ENCODE measurements at places on chromosomes 13 and 19.

DNA sequence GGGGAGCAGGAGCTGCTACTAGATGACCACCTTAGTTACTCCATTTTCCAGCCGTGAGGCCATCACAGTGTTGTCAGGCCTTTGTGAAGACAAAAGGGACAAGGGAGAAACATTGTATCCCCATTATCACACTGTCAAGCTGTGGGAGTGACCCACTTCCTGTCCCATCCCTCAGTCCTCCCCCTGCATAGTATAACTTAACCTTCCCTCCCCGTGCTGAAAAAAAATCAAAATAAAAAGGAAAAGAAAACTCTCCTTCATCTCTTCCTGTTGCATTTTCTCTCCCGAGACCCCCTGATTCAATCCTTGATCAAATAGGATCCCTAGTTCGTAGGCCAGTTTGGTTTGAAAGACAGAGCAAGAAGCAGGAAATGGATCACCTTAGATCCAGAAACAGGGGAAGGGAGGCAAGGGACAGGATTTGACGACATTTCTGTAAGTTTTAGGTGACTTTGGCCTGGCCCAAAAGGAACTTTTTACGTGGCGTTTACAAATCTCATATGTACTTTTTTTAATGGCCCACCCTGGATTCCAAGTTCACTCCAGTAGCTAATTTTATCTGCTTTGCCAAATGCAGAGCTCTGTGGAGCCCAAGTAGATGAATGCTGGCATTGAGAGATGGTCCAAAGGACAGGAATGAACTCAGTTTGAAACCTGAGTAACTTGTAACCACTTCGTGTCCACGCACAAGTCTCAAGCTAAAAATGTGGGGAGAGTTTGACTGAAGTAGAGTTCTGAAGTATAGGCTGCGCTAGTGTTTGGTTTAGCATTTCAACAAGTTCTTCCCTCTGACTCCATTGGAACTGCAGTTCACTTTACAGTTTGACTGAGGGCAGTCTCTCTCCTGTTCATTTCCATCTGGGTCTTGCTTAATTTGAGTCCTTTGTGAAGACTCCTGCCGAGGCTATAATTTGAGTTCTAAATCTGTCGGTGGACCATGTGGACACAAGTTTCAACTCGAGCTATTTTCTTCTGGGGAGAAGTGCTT, 16.6 kb upstream of the GATAD2A start:
- DNase-seq, result no peak

GRCh38 chr13:60143775-60144174, 20.0 kb downstream of the DIAPH3 start:
- no peak for DNase-seq

DNA sequence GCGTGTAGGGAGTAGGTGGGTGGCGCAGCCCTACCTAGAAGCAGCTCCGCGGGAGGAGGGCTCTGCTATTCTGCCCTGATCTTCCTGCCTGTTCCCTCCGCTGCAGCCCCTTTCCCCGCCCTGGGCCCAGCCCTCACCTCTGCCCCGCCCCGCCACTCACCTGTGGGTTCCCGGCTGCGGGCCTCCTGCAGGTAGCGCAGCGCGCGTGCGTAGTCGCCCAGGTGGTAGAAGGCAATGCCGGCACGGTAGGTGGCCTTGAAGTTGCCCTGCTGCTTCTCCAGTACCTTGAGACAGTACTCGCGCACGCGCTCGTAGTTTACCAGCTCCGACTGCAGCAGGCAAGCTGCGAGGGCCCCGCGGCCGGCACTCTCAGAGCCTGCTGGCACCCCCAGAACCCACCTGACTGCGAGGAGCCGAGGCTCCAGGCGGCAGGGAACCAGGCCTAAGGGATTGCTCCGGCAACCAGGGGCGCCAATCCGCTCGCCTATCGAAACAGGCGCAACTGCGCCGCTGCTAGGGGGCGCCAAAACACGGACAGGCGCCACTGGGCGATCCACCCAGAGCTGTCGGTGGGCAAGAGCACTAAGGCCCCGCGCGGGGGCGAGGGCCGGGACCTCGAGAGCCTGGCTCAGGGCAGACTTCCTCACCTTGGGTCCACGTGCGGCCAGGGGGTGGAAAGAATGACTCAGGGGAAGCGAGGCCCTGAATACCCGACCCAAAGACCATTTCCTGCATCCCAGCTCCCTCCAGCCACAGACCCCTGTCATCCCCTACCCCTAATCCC, 965 bp downstream of the TTC9B start:
- DNase-seq, result no peak

GRCh38 chr19:8573316-8573715, 3.9 kb downstream of the MYO1F start:
- no peak for DNase-seq

DNA sequence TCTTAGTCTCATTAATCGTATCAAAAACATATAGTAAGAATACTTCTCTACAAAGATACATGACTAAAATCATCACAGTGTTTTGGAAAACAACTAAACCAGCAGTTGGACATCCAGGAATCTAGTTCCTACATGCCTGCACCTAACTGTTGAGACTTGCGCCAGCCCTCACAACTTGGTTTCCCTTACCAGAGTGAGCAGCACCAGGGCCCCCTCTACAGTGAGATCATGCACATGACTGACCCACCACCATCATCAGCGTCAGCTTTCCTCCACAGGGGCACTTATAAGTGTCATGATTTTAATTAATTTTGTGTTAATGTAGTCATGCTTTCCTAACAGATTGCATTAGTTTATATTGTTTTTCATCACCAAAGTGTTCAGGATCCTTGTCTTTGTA, 1322.0 kb downstream of the EFNB2 start:
- no peak for DNase-seq

- no peak for DNase-seq
These were observed 62.6 kb downstream of the MAP4K1 start for GRCh38 chr19:38555200-38555599.

DNA sequence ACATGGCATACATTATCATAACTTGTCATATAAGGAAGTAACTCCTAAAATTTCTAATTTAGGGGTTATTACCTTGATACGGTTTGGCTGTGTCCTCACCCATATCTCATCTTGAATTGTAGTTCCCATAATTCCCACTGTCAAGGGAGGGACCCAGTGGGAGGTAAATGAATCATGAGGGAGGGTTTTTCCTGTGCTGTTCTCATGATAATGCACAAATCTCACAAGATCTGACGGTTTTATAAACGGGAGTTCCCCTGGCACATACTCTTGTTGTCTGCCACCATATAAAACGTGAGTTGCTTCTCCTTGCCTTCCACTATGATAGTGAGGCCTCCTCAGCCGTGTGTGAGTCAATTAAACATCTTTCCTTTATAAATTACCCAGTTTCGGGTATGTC, 76.0 kb downstream of the ZDHHC20 start:
- DNase-seq, result no peak

- no peak for DNase-seq
These were observed 42.4 kb upstream of the RANBP3 start for GRCh38 chr19:6020166-6020882.

- DNase-seq, result no peak
These were observed 65.3 kb upstream of the MCF2L start for GRCh38 chr13:112903606-112904195.

DNA sequence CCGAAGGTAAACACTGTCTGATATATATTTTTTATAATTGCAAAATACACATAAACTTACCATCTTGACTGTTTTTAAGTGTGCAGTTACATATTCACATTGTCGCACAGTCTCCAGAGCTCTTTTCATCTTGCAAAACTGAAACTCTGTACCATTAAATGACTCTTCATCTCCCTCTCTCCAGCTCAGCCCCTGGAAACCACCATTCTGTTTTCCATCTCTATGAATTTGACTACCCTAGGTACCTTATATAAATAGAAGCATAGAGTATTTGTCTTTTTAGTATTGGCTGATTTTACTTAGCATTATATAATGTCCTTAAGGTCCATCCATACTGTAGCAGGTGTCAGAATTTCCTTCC, 45.8 kb downstream of the LRCH1 start:
- DNase-seq, result no peak

- no peak for DNase-seq
These were observed 84.3 kb downstream of the NUFIP1 start for GRCh38 chr13:44904967-44905366.

- no peak for DNase-seq
These were observed 7.5 kb downstream of the ELAVL1 start for GRCh38 chr19:7997809-7998480.

DNA sequence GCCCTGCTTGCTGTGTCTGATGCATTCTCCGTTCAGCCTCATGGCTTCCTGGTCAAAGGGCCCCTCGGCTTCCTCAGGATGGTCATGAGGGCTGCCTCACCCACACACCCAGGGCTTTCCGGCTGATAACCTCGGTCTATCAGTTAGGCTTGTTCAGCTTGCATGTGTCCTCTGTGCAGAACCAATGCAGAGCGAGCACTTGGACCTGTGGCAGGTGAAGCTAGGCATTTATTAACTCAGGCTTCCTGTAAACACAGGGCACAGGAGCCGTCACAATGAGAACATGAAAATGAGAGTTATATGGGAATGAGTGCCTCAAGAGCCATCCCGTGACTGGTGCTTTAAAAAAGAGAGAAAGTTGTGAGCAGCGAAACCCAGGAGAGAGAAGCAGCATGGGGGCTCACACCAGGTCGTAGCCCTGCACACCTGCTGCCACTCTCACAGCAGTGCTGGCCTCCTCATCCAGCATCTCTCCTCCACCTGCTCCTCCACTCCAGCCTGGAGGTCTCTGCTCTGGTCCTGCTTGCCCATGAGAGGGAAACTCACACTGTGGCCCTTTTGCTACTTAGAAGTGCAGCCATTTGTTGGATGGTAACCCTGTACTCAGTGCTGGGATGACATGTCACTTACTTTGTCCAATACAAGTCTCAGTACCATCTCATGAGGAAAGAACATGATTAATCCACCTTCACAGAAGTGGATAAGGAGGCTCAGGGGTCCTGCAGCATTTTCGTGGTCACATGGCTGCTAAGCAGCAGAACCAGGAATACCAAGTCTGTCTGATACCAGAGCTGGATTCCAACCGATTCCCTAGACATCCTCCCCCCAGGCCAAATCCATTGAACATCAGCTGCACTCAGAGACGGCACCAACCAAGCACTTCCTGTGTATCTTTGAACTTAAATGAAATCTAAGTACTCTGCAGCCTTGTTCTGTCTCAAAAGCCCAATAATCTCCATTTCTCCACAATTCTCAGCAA, 50.5 kb upstream of the IRS2 start:
- no peak for DNase-seq

DNA sequence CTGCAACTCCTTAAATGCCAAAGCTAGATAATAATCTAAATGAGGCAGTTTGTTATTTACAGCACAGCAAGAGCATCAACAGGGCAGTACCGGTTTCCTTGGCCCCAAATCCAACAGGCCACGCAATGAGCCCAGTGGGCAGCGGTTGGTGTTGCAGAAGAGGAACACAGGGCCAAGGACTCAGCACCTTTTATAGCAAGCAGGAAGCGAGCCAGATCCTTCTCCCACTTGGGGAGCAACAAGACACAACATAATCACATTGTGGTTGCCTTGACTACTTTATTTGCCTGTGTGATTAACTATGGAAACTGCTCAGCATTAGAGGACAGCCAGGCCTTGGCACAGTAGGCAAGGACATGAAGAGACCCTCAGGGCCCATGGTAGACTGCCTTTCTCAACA, 67.1 kb upstream of the HTR2A start:
- DNase-seq, result no peak

DNA sequence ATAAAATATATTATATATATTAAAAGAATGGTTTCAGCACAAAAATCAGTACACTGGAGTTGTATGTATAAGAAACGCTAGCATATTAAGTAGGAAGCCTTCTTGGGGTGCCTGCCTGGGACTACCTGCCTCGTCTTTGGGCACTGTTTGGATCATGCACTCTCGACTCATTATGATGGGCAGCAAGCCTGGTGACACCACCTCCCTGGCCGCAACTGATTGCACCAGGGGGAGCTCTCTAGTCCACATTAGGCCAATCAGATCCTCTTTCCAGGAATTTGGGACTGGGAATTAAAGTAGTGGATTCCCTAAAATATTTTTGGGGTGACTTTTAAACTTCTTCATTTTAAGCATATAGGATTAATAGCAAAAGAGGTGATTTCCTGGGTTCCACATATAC, 56.0 kb upstream of the RGCC start:
- no peak for DNase-seq

- no peak for DNase-seq
These were observed 15.7 kb upstream of the F7 start for GRCh38 chr13:113089693-113090414.

- no peak for DNase-seq
These were observed 34.9 kb upstream of the FXYD3 start for GRCh38 chr19:35080613-35081170.

- no peak for DNase-seq
These were observed 2.0 kb upstream of the USF2 start for GRCh38 chr19:35266520-35267352.

DNA sequence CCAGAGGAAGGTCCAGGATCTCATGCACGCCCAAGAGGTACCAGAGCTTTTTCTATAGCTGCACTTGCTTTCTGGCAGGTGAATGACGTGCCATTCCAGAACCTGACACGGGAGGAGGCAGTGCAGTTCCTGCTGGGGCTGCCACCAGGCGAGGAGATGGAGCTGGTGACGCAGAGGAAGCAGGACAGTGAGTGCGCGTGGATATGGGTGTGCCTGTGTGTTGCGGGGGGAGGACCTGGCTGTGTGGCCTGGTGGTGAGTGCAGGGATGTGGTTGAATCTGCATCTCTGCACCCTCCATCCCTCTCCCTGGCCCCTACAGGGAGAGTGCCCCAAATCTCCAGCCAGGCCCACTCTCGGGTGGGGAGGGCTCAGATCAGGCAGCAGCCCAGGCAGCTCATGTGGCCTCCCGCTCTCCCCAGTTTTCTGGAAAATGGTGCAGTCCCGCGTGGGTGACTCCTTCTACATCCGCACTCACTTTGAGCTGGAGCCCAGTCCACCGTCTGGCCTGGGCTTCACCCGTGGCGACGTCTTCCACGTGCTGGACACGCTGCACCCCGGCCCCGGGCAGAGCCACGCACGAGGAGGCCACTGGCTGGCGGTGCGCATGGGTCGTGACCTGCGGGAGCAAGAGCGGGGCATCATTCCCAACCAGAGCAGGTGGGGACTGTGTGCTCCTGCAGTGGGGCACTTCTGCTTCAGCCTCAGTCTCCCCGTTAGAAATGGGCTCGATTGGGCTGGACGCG, 22.8 kb downstream of the APBA3 start:
- DNase-seq, result no peak

GRCh38 chr13:43569658-43570057, 217.1 kb downstream of the ENOX1 start:
- no peak for DNase-seq

DNA sequence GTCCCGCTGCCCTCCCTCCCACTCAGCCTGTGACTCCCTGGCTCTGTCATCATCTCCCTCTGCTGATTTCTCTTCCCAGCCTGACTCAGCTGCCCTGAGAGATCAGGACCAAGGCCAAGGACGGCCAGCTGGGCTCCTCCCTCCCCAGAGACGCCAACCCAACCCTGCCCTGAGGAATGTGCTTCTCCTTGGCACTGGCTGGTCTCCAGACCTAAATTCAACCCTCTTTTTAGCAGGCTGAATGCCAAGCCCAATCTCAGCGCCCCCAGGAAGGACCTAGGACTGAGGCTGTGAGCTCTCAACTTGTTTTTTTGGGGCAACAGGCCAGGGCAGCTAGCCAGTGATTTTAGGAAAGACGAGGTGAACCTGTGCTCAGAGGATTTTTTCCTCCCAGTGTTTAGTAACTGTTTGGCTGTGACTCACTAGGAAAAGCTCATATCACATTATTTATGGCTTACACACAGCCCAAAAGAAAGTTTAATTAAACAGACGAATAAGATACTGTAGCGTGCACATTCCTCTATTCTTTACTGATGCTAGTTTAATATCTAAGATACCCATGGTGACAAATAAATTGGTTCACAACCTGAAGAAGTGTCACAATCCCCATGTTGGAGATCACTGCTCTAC, 7.4 kb upstream of the IGFL1 start:
- DNase-seq, result no peak

- DNase-seq, result no peak
These were observed 31.2 kb downstream of the DNMT1 start for GRCh38 chr19:10163536-10163935.

GRCh38 chr19:46620716-46621115, 4.2 kb downstream of the PTGIR start:
- no peak for DNase-seq
